ENCODE measurements at places on chromosomes 2 and 18. TPM values are rescaled to one million over a fixed set of nuclear protein-coding genes. Genes with fewer than 3 reads are reported as not detected.

DNA sequence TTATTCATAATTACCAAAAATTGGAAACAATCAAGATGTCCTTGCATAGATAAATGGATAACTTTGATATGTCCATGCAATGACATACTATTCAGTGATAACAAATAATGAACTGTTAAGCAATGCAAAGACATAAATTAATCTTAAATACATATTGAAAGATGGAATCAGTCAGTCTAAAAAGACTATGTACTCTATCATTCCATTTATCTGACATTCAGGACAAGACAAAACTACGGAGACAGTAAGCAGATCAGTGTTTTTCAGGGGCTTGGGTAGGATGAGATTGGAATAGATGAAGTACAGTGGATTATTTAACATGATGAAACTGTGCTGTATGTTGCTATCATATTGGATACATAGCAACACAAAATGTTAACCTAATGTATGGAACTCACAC, 21.3 kb upstream of the ZNF804A start:
- no peaks in the 10 kb centered on the region for H3K36me3 ChIP-seq
- peaks cover 11% of the 10 kb centered on the region for H3K27me3 ChIP-seq
- no peaks in the 10 kb centered on the region for H3K4me1 ChIP-seq
- H3K4me3 ChIP-seq = no peak overlapping the region
- no peak for DNase-seq
- no peak overlapping the region for H3K27ac ChIP-seq

GRCh38 chr2:84487298-84487996, 28.4 kb upstream of the SUCLG1 start:
- no peak overlapping the region for H3K4me3 ChIP-seq
- H3K27me3 ChIP-seq = no peaks in the 10 kb centered on the region
- no peak for DNase-seq
- H3K27ac ChIP-seq = no peak overlapping the region
- no peaks in the 10 kb centered on the region for H3K4me1 ChIP-seq

DNA sequence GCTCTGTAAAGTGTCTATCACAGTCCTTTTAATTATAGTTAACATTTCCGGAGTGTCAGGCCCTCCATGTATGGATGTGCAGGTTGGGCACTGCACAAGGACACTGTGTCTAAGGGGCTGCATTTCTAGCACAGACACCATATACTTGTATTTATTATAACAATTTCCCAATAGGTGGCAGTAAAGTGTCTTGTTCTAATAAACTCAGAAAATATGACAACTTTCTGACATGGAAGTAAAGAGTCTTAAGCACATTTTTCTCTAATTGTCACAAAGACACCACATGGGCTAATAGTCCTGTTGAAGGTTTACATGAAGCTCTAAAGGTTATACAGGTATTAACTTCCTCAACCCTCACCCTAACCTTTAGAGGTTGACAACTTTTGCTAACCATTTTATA, 156.6 kb downstream of the DYSF start:
- no peak overlapping the region for H3K27ac ChIP-seq
- peaks cover 3% of the 10 kb centered on the region for H3K4me1 ChIP-seq
- no peak for DNase-seq
- no peaks in the 10 kb centered on the region for H3K27me3 ChIP-seq
- H3K4me3 ChIP-seq = no peak overlapping the region
- no peaks in the 10 kb centered on the region for H3K36me3 ChIP-seq

GRCh38 chr2:235860871-235861270, 307.3 kb downstream of the GBX2 start:
- H3K36me3 ChIP-seq = no peaks in the 10 kb centered on the region
- no peak overlapping the region for H3K27ac ChIP-seq
- no peaks in the 10 kb centered on the region for H3K27me3 ChIP-seq

Gene NYAP2
- total RNA-seq = not detected

Gene ARL4C
- total RNA-seq = 21.7 TPM

DNA sequence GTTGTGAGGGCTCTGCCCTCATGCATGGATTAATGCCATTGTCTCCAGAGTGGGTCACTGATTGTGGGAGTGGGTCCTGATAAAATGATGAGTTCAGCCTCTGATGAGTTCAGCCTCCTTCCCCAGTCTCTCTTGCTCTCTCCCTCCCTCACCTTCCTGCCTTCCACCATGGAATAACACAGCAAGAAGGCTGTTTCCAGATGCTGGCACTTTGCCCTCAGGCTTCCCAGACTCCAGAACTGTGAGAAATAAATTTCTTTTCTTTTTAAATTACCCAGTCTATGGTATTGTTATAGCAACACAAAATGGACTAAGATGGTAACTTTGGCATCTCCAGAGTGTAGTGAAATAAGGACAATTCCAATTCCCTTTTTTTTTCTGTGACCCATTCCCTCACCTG, 47.1 kb upstream of the MAP4K3 start:
- no peaks in the 10 kb centered on the region for H3K27me3 ChIP-seq
- no peaks in the 10 kb centered on the region for H3K36me3 ChIP-seq
- no peak overlapping the region for H3K27ac ChIP-seq
- H3K4me3 ChIP-seq = no peak overlapping the region
- peak; percentile 59 for DNase-seq

DNA sequence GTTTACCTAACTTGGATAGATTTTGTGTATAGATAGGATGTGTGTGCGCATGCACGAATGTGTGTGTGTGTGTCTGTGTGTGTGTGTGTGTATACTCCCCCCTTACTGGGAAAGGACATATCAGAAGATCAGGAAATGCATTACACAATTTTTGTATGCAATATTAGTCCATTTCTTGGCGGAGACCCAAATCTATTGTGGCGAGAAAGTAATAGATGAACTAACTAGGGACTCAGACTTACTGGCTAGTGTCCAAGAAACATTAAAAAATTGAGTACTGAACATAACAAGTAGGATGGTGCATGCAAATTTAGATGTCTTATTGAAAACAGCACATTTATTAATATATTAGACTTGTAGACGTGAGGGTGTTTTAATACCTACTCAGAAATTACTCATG, 1036.5 kb upstream of the FANCL start:
- no peaks in the 10 kb centered on the region for H3K4me1 ChIP-seq
- no peaks in the 10 kb centered on the region for H3K27me3 ChIP-seq
- H3K4me3 ChIP-seq = no peak overlapping the region
- H3K36me3 ChIP-seq = no peaks in the 10 kb centered on the region

GRCh38 chr2:55550368-55551102, 31.0 kb downstream of the CFAP36 start:
- no peak for DNase-seq
- H3K27me3 ChIP-seq = no peaks in the 10 kb centered on the region
- H3K27ac ChIP-seq = no peak overlapping the region
- peaks cover 51% of the 10 kb centered on the region for H3K36me3 ChIP-seq

DNA sequence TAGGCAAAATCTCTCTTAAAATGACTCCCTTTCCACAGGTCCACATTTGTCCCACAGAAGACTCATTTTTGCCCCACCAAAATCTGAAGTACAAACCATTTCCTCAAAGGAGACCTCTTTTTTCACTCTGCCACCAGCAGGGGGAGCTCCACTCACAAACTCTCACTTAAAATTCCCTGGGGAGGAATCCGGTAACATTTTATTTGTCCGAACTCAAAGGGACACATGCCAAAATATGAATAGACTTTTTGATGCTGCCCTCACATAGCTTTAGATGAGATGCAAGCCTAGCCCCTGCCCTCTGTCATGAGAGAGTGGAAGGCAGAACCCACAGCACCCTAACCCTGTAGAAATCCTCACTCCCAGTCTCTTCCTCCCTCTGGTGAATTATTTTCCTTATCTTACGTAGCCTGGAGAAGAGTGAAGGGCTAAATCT, 57.1 kb downstream of the RMDN2 start:
- peak; percentile 90 for DNase-seq
- no peaks in the 10 kb centered on the region for H3K4me1 ChIP-seq
- no peaks in the 10 kb centered on the region for H3K36me3 ChIP-seq
- H3K27me3 ChIP-seq = no peaks in the 10 kb centered on the region
- peak overlapping the region; percentile 56 for H3K4me3 ChIP-seq
- no peak overlapping the region for H3K27ac ChIP-seq

- H3K4me3 ChIP-seq = no peak overlapping the region
- H3K27me3 ChIP-seq = no peaks in the 10 kb centered on the region
- no peak overlapping the region for H3K27ac ChIP-seq
Measured at GRCh38 chr2:56318147-56318546, 134.4 kb downstream of the CCDC85A start.

GRCh38 chr18:5318061-5318700, 22.7 kb upstream of the ZBTB14 start:
- H3K4me1 ChIP-seq = no peaks in the 10 kb centered on the region
- peaks cover 6% of the 10 kb centered on the region for H3K27me3 ChIP-seq
- H3K27ac ChIP-seq = no peak overlapping the region

DNA sequence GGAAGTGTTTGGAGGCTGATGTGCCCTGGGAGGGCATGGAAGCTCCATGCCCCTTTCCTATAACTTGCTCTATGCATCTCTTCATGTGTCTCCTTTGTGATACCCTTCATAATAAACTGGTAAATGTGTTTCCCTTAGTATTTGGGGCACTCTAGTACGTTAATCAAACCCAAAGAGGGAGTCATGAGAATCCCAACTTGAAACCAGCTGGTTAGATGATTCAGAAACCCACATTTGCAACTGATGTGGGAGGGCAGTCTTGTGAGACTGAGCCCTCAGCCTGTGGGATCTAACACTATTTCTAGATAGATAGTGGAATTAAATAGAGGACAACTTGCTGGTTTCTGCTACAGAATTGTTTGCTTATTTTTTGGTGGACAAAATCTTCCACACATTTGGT, 20.3 kb downstream of the ANKRD30B start:
- no peaks in the 10 kb centered on the region for H3K27me3 ChIP-seq
- no peak for DNase-seq
- no peaks in the 10 kb centered on the region for H3K36me3 ChIP-seq
- no peak overlapping the region for H3K27ac ChIP-seq

DNA sequence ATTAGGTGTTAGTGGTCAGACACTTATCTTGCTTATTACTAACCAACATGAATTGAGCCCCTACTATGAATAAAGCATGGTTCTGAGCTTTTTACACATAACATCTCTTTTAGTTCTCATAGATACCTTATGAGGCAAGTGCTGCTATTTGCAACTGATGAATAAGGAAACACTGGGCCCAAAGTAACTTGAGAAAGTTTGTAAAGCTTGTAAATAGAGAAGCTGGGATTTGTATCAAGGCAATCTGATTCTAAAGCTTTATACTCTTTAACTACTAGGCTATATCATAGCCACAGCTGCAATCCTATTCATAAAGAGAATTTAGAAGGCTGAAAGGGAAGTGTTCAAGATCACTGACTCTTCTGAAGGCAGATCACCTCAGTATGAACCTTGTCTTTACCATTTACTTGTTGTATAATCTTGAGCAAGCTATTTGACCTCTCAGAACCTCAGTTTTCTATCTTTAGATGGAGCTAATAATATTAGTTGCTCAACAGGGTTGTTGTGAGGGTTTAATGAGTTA, 60.4 kb downstream of the ABCB11 start:
- no peak overlapping the region for H3K27ac ChIP-seq
- H3K4me3 ChIP-seq = no peak overlapping the region
- peaks cover 6% of the 10 kb centered on the region for H3K27me3 ChIP-seq
- DNase-seq = no peak
- H3K4me1 ChIP-seq = no peaks in the 10 kb centered on the region

Gene REG1B
- not detected for total RNA-seq

Gene RGPD4
- total RNA-seq = 0.07 TPM

Gene PFN4
- total RNA-seq = not detected

- DNase-seq = no peak
- no peaks in the 10 kb centered on the region for H3K27me3 ChIP-seq
- H3K4me3 ChIP-seq = no peak overlapping the region
- no peaks in the 10 kb centered on the region for H3K4me1 ChIP-seq
Measured at GRCh38 chr2:8281234-8281633, 400.6 kb upstream of the ID2 start.

GRCh38 chr2:44170311-44170717, 1.6 kb downstream of the PPM1B start:
- no peak for DNase-seq
- no peaks in the 10 kb centered on the region for H3K27me3 ChIP-seq
- H3K4me1 ChIP-seq = peaks cover 3% of the 10 kb centered on the region

All from endodermal cell (in vitro differentiated cells).